ENCODE measurements at places on chromosomes 16 and 17.

GRCh38 chr17:12627177-12627629 is 38.5 kb upstream of the MYOCD start:
- DNase-seq: peak; percentile 85

DNA sequence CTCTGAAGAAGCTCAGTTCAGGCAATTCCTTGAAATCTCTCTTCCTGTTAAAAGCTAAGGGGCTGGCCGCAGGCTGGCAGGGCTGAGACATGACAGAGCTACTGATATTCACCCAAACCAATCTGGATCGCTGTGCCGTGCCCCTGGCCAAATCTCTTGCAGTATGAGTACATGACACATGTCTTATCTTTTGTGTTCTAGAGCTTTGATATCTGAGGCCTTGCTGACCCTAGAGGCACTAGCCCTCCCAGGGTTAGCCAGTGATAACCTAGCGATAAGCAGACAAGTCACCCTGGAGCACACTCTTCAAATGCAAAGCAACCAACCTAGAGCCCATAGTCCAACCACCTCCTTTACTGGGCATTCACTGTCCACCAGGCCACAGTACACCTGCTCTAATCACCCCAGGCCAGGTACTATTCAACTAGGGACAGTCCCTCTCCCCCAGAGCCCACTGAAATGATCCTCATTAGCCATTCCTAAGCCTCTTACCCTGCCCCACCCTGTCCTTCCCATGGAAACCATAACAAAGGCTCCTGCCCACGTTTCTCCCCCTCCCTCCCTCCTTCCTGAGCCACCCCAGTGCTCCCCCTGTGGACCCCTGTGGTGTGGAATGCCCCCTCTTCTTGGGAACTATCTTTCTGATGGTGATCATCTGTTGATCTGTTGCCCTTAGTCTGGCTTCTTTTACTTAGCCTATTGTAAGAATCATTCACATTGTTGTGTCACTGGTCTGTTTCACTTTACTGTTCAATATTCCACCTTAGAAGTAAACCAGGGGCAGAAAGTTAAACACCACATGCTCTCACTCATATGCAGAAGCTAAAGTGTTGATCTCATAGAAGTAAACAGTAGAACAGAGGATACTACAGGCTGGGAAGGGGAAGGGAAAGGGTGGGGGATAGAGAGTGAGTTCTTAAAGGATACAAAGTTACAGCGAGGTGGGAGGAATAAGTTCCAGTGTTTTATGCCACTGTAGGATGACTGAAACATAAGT is 52.5 kb downstream of the TEKT5 start:
- DNase-seq: no peak

- no peak for DNase-seq
Measured at GRCh38 chr16:11151885-11152629, 103.9 kb downstream of the SOCS1 start.

- DNase-seq: no peak
Measured at GRCh38 chr17:77481476-77482374, 341.0 kb downstream of the SEC14L1 start.

GRCh38 chr17:28760601-28761562 is 17.1 kb downstream of the TRAF4 start:
- DNase-seq: no peak

DNA sequence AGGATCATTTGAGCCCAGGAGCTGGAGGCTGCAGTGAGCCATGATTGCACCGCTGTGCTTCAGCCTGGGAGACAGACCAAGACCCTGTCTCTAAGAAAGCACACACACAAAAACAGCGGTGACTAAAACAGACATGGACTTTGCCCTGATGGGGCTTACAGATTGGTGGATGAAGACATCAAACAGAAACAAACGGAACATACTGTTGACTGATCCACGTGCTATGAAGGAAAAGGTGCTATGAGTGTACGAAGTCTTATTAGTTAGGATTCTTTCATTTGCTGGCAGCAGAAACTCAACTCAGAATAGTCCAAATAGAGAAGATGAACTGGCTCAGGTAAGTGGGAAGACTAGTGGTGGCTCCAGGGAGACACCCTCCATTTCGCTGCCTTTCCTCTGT is 309.8 kb upstream of the N4BP1 start:
- DNase-seq: no peak

DNA sequence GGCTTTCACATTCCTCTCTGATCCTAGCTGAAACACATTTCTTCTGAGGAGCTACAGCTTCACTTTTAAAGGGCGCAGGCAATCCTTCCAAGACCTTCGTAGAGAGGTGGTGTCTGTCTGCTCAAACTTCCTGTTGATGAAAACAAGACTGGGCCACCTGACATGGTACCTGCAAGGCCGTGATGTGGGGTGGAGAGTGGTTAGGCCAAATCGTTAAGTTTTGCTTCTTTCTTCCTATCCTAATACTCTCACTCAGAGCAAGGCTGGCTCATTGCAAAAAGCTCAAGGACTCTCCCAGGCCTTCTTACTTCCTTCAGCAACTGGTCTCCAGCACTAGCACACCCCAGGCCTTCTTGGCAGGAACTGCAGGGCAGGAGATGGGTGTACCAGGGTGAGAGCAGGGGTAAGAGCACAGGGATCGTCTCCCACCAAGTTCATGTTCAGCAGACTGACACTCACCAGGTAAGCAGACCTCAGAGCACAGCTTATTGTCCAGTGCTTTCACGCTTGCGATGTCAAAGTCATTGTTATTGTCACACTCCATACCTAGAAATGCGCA is 10.9 kb upstream of the FOXJ1 start:
- DNase-seq: no peak

DNA sequence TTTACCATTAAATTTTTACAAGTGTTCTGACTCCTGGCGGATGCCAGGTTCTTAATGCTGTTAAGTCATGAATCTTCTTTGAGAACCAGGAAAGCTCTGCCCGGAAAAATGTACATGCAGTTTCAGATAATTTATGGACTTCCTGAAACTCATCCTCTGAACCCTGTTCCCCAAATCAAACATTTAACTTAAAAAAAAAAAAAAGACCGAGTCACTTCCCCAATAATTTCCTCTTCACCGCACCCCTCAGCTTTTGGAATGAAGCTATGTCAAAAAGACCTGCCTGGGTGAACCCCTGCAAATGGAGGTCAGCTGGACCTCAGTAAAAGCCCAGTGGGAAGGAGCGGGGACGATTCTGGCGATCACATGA is 15.0 kb downstream of the ZNF232 start:
- no peak for DNase-seq

- DNase-seq: no peak
Measured at GRCh38 chr16:2953706-2954627, 10.1 kb upstream of the KREMEN2 start.

DNA sequence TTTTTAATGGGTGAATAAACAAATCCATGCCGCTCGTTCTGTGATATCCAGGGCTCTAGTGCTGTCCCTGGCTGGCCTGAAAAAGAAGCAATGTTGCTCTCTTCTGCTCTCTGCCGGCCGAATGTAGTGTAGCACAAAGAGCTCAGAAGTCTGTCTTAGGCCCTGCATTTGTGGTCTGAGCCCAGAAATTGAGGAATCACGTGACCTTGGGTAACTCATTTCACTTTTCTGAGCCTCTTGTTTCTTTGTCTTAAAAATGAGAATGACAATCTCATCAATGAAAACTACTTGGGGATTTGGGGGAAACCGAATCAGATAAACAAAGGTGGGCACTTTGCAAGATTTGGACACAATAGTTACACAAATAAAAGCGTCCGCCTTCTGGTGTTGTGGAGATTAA is 381.6 kb upstream of the ASIC2 start:
- DNase-seq: no peak

GRCh38 chr17:76946772-76947135 is 78.5 kb downstream of the MGAT5B start:
- DNase-seq: no peak

GRCh38 chr17:61000911-61001310 is 323.3 kb downstream of the BCAS3 start:
- DNase-seq: no peak

GRCh38 chr16:67860589-67861398 is 12.1 kb upstream of the EDC4 start:
- DNase-seq: no peak

DNA sequence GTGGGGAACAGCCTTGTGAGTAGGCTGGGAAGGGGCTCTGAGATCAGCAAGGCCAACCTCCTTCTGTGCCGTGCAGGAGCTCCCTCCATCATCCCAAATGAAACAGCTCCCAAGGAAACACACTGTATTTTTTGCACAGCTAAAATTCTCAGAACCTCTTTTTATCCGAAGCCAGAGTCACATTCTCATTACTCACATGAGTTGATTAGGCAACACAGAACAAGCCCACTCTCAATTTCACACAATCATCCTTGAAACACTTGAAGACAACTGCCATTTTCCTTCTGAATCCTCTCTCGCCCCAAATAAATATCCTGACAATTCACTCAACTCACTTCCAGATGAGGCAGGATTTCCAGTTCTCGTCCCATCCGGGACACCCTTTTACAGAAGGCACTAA is 66.1 kb downstream of the MYO18A start:
- no peak for DNase-seq

DNA sequence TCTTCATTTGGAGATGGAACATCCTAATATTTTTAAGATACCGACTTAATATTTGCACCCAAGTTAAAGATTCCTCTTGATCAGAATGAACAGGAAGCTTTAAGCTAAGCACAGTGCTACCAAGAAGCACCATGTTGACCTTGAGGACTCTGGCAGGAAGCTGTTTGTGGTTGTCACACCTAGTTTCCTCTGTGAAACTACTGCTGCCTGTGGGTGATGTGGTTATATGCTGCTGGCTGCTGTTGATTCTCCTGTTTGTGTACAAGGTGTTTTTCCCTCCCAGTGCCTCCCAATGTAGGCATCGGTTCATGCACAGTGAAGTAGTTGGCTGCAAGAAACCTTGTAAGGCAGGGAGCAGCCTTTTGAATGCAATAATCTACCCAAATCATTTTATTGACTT is 23.4 kb downstream of the RBL2 start:
- DNase-seq: no peak

DNA sequence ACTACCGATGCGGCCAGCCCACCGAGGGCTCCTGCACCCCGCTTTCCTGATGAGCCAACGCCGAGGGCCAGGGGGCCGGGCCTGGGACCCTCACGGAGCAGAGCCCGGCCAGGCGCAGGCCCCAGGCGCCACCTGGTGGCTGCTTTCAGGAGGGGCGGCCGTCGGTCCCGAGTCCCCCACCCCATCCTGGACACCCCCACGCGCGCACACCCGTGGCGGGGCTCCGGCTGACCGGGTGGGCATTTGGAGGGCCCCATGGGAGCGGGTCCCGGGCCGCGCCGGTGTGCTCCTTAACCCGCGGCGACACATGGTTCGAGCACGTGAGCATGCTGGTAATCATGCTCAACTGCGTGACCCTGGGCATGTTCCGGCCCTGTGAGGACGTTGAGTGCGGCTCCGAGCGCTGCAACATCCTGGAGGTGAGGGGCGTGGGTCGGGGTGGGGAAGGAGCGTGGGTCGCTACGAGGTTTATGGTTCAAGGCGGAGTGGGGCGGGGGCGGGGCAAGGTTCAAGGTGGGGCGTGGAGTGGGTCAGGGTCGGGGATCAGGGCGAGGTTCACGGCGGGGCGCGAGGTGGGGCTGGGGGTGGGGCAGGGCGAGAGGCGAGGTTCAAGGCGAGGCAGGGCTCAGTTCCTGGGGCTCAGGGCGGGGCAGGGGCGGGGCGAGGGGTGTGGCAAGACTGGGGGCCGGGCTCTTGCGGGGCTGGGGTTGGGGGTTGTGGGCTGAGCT is 30.2 kb downstream of the TPSG1 start:
- DNase-seq: no peak

GRCh38 chr17:64240741-64241347 is 22.2 kb downstream of the TEX2 start:
- DNase-seq: no peak

DNA sequence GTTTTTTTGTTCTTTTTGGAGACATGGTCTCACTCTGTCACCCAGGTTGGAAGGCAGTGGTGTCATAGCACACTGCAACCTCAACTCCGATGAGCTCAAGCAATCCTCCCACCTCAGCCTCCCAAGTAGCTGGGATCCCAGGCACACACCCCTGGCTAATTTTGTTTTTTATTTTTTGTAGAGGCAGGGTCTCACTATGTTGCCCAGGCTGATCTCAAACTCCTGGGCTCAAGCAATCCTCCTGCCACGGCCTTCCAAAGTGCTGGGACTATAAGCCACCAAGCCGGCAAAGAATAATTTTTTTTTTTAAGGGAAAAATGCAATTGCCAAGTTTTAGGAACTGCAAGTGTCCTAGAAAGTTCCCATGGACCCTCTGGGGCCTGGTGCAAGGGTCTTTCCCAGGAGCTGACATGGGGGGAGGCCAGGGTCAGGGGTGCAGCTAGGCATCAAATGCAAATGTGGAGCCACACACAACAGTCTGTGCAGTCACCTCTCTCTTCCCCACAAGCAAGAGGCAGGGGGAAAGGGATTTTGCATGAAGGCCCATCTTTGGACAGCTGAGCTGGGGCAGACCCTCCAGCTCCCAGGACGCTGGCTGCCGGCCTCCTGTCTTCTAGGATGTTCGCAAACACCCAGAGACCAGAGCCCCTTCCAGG is 20.1 kb upstream of the BCAR1 start:
- DNase-seq: no peak

- DNase-seq: no peak
Measured at GRCh38 chr17:75763613-75764416, 1.2 kb downstream of the GALK1 start.

DNA sequence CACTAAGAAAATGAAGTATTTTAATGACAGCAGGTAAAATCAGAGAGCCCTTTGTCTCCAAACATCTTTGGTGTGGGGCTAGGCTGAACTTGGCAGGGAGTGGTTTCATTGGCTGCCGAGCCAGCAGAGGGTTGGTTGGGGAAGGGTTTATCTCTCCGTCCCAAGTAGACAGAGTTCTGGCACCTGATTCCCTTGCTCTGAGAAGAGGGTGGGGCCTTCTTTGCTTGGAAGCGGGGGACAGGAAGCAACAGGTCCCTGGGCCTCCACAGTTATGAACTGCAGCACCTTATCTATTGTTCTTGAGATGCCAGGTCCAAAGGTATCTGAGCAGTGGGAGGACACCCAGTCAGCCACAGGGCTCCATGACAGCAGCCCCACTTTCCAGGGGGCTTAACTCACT is 12.3 kb upstream of the CDH1 start:
- no peak for DNase-seq

Measured in epithelial cell of prostate (primary cell).